ENCODE measurements at places on chromosomes 5 and 9.
A peak's percentile ranks its signal among the peaks of the same experiment; 100 is the strongest.

- DNase-seq, result no peak
Observed at GRCh38 chr9:76591256-76591950, 132.4 kb downstream of the GCNT1 start.

DNA sequence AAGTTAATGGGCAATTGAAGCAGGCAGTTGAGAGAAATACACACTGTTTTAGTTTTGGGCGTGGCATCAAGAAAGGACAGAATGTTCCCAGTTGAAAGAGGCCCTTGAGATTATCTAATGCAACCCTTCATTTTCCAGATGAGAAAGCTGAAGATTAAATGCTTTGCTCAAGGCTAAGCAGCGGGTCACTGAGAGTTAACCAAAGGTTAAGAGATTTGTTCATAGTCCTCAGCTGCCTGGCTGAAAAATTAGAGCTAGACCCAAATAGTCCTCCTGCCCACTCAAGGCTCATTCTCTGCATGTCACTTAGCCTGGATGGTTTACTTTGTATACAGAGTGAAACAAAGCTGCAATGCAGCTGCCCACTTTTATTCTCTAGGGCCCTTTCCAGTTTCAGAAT is 46.7 kb upstream of the MAMDC2 start:
- DNase-seq, result peak; percentile 72

DNA sequence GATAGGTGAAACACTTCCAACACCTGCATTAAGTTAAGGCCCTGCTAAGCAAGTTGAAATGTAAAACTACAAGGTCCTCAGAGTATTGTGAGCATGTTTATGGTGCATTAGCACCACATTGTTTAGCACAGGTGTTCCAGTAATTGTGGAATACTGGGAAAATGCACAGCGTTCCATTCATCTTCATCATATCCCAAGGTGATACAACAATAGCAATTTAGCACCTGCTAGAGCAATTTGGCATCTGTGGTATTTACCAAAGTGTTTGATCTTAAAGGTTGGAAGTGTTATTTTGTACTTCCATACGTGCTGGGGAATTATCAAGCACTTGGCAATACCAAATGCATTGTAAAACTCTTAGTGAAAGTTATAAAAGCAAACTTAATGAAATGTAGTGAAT is 266.8 kb downstream of the CYLC2 start:
- no peak for DNase-seq

DNA sequence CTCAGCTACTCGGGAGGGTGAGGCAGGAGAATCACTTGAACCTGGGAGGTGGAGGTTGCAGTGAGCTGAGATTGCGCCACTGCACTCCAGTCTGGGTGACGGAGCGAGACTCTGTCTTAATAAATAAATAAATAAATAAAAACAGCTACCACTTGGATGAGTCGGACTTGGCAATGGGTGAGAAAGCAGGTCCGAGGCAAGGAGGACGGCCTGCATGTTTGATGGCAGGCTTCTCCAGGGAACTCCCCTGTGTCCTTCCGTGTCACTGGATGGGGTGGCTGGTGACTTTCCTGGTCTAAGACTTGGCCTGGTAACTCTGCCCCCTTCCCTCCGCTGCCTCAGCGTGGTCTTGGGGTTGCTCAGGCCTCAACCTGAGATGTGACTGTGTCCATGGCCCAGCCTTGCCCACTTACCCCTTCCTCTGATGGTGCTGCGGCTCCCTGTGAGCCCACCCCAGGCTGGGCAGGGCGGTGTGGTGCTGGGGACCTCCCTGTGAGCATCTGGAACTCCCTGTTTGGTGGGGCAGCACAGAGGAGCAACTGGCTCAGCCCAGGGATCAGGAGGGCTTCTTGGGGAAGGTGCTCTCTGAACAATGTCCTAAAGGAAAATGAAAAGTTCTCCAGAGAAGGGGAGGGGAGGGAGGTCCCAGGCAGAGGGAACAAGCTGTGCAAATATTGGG is 62.5 kb upstream of the PSD2 start:
- no peak for DNase-seq

- no peak for DNase-seq
Observed at GRCh38 chr5:63959177-63959982, 2.9 kb downstream of the HTR1A start.

- no peak for DNase-seq
Observed at GRCh38 chr5:132251220-132251725, 6.2 kb upstream of the PDLIM4 start.

- DNase-seq, result no peak
Observed at GRCh38 chr5:177043114-177043513, 20.6 kb downstream of the ZNF346 start.

DNA sequence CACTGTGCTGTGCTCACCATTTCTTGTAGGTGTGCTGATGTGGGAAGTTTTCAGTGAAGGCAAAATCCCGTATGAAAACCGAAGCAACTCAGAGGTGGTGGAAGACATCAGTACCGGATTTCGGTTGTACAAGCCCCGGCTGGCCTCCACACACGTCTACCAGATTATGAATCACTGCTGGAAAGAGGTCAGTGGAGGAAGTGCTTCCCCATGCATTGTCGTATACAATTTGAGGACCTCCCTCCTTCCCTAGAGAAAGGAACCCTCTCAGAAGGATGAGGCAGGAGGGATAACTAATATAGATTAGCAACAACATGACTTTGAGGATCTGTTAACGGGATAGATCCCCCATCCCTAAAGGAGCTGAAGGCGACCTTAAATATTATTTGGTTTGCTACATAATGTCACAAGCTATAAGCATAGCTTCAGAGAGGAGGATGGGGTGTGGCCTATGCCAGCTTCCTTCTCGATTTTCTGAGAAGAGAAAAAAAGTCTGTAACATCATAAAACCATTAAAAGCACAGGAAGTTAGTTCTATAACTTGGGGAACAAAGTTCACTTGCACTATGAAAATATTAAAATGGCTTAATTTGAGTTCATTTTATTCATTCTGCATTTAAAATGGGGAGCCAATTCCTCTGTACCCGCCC is 17.0 kb upstream of the CYFIP2 start:
- no peak for DNase-seq

DNA sequence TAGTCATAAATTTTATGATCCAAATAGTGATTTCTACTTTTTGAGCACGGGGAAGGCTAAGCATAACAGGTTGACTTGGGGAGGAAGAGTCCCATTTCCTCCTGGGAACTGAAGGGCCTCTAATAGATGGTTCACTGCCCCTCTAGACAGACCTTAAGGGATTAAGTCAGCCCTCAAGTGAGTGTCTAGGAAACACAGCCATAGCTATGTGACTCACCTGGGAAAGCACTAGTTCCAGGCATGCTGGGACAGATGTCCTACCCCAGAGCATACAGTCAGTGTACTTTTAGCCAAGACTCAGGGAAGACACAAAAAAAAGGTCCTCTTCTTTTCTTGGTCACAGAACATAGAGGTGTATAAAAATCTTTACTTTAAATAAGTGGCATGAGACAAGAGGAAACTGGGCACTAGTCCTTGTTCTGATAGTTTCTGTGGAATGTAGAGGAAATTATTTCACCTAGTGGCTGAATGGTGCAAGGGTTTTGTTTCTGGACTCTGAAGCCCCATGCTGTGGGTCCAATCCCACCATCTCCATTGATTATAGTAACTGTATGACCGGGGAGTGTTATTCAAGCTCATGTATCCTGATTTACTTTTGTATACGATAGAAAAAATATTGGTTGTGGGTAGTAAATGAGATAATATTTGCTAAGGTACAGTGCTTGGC is 86.0 kb downstream of the NREP start:
- no peak for DNase-seq

DNA sequence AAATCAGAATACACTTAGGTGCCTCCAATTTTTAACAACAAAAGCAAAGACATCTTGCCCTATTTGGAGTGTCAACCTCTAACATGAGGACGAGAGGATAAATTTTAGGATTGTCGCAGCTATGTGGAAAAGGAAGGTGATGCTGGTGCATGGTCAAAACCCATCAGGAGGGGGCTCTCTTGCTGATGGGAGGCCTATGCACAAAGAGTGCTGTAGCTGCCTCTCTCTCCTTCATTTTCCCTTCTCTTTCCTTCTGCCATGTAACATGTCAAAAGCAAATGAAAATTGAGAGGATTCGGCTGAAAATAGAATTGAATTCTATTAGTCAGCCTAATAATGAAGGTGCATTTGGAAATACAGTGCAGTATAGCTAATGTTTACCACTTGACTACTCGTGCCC is 578.7 kb upstream of the ZNF462 start:
- DNase-seq, result no peak

DNA sequence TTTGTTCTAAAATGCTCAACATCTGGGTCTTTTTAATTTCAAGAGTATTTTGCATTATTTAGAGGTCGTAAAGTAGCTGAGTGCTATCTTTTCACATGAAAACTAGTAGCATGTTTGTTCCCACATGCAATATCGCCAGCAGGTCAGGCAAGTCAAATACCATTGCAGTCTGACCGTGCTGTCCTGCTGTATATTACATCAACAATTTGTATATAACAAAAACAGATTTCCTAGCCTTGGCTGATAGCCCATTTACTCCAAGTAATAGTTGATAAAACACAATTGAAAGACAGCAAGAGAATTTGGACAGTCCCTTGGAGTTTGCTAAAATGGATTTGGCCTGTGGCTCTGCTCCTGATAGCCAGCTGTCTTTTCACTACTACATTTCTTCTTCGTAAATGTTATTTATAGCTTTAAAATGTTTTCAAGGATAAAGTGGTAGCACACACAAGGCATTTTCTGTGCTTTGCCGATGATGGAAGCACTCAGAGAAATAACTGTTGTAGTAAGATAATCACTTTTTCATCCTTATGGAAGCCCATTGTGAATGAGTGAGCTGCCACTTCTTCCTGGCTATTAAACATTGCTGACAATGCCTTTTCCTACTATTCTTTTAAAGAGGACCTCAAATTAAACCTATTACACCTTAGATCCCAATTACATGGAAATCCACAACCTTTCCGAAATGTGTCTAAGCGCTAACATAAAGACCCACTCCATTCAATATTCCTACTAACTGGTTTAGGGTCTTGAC is 992.1 kb downstream of the MAT2B start:
- DNase-seq, result no peak

DNA sequence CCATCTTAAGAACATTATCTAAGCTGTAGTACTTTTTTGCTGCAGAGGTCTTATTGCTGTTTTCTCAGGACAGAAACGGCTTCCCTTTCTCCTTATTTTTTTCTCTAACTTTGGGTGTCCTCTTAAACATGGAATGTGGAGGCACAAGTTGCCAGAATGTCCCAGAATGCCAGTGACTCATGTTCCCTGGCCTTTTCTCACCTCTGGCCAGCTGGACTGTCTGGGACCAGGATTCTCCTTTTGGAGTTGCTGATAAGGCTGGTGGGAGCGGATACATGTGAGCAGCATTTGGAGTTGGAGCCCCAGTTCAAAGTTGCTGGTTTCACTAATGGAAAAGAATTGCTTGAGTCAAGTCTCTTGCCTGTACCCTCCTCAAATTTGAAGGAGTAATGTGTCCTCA is 112.8 kb downstream of the ARHGAP26 start:
- no peak for DNase-seq

DNA sequence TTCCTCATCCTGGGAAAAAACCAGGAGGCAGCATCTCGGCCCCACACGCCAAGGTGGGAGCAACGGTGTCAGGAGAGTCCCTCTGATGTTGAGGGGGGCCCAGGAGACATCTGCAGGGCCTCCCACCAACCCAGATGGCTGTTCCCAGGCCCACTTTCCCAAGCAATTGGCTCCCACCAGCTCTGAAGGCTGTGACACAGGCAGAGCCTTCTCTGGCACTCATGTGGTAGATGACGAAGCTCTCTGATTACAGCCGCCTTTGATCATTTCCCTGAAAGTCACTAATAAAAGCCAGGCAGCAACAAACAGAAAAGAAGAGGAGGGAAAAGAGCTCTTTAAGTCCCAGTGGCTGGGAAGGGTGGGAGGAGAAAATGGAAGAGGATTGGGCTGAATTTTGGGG is 226.5 kb downstream of the CDK5RAP2 start:
- DNase-seq, result no peak

DNA sequence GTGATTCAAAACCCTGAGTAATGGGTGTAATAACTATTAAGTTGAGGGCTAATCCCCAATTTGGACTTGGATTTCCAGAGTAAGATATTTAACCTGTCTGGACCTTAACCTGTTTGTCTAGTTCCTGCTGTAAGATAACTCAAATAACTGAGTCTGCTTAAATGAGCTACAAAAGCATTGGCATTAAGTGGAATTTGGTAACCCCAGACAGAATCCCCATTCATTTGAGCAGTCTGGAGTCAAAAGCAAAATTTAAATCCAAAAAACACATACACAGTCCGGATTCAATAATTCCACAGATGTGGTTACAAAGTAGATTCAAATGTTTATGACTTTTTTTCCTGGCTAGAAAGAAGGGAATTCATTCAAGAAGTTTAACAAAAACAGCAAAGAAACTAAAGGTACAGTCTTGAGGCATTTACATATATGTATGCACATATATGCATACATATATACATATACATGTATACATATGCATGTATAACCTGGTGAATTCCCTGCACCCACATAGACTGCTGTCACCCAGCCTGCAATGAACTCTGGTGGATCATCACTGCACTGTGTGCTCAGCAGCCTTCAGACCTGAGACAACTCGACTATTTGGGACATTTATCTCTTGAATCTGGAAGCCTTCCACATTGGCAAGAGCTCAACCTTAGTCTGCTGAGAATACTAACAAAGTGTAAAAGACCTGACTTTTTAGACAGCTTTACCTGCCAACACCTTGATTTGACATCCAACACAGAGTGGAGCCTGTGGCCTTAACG is 205.4 kb downstream of the LURAP1L start:
- no peak for DNase-seq

- no peak for DNase-seq
Observed at GRCh38 chr5:103402851-103403250, 144.3 kb downstream of the MACIR start.

- DNase-seq, result no peak
Observed at GRCh38 chr5:41764650-41765049, 105.6 kb downstream of the OXCT1 start.

GRCh38 chr5:23507278-23507685 is at the start of gene PRDM9:
PRDM9 (plus strand) TSS chr5:23507609; CDS start chr5:23509034, 1,425 bp downstream.
- DNase-seq, result peak; percentile 56

- DNase-seq, result no peak
Observed at GRCh38 chr5:81724571-81724970, 26.3 kb downstream of the SSBP2 start.

GRCh38 chr9:117074784-117075520 is 339.9 kb downstream of the ASTN2 start:
- no peak for DNase-seq

DNA sequence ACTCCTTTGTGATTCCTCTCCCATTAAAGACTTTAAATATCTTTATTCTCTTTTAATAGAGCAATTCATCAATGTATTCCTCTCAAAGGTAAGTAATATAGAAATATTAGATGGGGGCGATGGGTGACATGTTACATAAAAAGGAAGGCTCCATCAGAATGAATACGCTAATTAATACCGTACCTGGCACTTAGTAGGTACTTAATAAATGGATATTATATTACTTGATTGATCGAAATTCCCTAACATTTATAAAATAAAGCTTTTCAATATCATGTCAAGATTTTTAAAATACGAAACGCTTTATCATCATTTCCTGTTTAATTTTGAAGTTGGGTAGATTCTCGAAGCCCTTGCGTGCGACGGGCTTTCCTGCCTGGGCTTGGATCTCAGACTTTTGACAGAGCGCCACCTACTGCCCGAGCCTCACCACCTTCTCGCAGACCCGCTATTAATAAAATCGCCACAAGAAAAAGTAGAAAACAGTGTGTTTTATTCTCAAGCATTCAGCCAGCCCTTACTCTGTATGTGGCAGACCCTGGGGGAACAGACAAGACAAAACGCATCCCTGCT is 99.4 kb downstream of the C5orf15 start:
- peak; percentile 76 for DNase-seq

GRCh38 chr9:130120832-130121231 is 51.4 kb upstream of the NCS1 start:
- peak; percentile 48 for DNase-seq

GRCh38 chr5:17223367-17224185 is 6.1 kb downstream of the BASP1 start:
- no peak for DNase-seq
